Keratinocyte (primary cell): ENCODE measurements at places on chromosomes 12 and 14. TPM values are rescaled to one million over a fixed set of nuclear protein-coding genes. Genes with fewer than 3 reads are reported as not detected.

DNA sequence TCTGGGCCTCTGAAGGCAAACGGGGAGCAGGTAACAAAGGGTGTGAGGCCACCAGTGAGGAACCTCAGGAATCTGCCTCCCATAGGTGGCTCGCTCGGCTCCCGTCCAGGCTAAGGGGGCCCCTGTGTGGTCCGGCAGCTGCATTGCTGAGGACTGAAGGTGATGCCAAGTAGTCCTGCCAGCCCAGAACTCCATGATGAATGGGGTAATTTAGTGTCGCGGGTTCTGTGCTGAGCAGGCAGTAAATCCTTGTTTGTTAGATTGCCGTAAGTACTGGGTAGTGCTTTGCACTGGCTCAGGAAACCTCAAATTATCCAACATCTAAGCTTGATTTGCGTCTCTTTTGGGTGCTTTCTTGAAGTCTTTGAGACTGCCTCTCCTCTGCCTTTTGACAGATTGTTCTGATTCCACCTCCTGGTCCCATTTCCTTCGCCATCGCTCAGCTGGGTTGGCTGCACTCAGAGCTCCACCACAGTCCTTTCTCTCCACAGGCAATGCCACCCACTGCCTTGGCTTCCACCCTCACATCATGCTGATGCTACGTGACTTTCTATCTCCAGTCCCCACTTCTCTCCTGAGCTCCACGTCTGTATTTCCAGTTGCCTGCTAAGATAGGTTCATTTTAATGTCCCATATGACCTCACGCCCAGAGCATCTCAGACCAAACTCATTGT, 392.0 kb downstream of the FUT8 start:
- DNase-seq = no peak

DNA sequence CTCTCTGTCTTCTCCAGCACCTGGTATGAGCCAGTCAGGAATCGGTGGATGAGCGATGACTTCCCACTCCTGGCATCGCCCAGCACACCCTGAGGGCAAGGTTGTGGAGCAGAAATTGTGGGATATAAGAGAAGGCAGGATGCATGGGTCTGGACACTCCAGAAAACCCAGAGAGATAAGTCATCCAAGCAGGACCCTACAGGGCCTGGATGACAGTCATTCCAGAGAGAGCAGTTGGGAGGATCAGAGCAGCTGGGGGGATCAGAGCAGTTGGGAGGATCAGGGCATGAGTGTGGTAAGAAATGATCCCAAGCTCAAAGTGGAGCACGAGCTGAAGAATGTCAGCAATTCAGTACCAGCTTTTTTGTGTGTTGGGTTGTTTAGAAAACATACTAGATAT, 4.0 kb downstream of the AGAP2 start:
- no peak for DNase-seq

DNA sequence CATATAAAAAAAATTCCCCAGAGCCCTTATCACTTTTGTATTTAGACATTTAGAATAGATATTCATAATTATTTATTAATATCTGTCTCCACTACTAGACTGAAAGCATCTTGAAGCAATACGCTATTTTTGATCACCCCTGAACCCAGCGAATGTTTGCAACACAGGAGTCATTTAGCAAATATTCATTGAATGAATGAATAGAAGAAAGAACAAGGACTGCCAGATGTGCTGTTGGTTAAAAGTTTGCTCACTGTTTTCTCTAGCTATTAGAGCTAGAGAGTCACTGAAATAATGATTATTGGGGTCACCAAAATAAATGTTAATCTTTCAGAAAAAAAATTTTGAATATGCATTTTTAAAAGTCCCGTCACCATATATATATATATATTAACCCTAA, 174.3 kb downstream of the ACSS3 start:
- no peak for DNase-seq

DNA sequence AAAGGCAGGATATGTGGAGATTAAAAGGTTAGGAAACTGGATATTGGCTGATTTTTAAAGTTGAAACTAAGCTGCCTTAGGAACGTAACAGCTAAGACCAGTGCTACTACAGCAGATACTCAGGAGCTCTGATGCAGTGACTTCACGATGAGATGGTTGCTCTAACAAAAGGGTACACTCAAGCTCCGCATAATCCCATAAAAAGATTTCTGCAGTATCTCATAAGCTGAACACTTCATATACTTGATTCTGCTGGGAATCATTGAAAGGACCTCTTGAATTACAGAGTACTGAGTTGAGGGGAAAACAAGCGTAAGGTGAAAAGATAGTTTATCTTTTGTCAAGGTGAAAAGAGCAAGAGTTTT, 3.7 kb downstream of the RNF10 start:
- DNase-seq = no peak

The KCNC2 gene
- polyA plus RNA-seq = not detected in 3 replicates

- DNase-seq = no peak
These were observed 143.0 kb upstream of the DDHD1 start for GRCh38 chr14:53295985-53296582.

DNA sequence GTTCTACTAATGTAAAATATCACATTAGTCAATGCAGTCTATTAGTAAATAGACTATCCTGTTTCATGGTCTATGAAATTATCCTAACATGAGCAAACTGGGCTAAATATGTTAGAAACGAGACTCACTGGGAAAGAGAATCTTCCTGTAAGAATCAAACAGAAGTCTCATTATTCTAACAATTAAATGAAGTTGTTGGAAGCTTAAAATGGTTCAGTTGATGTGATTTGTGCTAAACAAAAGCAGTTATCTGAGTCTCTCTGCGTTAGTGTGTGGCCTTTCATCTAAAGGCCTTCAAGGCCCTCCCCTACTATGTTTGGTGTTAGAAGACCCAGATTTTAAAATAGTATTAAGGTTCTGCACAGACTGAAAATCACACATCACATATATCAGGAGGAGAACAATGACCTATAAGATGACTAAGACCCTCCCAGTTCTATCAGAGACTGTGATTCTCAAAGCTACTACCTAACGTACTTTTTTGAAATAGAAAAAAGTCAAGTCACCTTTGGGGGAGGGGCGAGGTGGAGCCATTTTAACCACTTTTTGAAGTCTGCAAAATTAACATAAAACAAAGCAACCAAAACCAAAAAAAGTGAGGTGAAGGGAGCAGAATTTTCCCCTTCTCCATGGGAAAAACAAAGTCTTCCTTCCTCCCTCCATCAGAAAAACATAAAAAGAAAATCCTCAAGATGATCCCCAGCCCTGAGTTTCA, 82.3 kb downstream of the DENND5B start:
- no peak for DNase-seq

- DNase-seq = no peak
These were observed 900 bp downstream of the KCTD10 start for GRCh38 chr12:109475993-109476806.

The CTSG gene
- not detected in 3 replicates for polyA plus RNA-seq

GRCh38 chr12:91380631-91381030, 198.0 kb upstream of the DCN start:
- DNase-seq = no peak

The AICDA gene
- polyA plus RNA-seq = not detected in 3 replicates

The PTPRQ gene
- polyA plus RNA-seq = 0.01 to 0.08 TPM in 2 of 3 replicates, not detected in the other

GRCh38 chr14:99391671-99392070, 89.0 kb downstream of the SETD3 start:
- no peak for DNase-seq

DNA sequence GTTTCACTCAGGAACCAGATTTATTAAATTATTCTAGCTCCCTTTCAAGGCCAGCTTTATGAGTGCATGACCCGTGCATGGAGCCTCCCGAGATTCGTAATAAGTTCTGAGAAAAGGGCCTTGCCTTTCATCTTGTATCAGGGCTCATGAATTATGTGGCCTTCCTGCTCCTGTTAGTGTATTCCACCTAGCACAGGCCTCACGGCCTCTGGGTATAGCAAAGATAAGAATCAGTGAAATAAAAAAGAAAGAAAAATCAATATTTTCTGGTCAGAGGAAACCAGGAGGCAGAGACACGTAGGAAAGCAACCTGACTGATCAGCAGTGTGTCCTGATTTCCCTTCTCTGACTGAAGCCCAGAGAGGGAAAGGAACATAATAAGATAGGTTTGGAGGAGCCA, 111.4 kb downstream of the SLC35F4 start:
- DNase-seq = no peak
